ENCODE measurements at places on chromosomes 12 and 14. TPM values are rescaled to one million over a fixed set of nuclear protein-coding genes. Genes with fewer than 3 reads are reported as not detected.

The KRT77 gene
- not detected for total RNA-seq

The PLBD1 gene
- 21.1 TPM for total RNA-seq

The NEDD8 gene
- total RNA-seq, result 210 TPM

The DCAF4 gene
- total RNA-seq, result 20.1 TPM

The CPSF6 gene
- total RNA-seq, result 124 TPM
